Purkinje cell (primary cell): ENCODE measurements at places on chromosomes 6 and 20. TPM values are rescaled to one million over a fixed set of nuclear protein-coding genes. Genes with fewer than 3 reads are reported as not detected.

Gene KIF25
- polyA plus RNA-seq = 5.7 and 13.7 TPM in 2 replicates

Gene DUSP15
- not detected in 2 replicates for polyA plus RNA-seq

Gene SLC16A10
- 6.8 and 9.9 TPM in 2 replicates for polyA plus RNA-seq

Gene PKHD1
- polyA plus RNA-seq = 0.04 TPM in 1 of 2 replicates, not detected in the other

Gene SLC25A27
- polyA plus RNA-seq = 97.0 and 98.6 TPM in 2 replicates

Gene TRIM40
- not detected in 2 replicates for polyA plus RNA-seq
